ENCODE measurements at places on chromosomes 7 and 10.

DNA sequence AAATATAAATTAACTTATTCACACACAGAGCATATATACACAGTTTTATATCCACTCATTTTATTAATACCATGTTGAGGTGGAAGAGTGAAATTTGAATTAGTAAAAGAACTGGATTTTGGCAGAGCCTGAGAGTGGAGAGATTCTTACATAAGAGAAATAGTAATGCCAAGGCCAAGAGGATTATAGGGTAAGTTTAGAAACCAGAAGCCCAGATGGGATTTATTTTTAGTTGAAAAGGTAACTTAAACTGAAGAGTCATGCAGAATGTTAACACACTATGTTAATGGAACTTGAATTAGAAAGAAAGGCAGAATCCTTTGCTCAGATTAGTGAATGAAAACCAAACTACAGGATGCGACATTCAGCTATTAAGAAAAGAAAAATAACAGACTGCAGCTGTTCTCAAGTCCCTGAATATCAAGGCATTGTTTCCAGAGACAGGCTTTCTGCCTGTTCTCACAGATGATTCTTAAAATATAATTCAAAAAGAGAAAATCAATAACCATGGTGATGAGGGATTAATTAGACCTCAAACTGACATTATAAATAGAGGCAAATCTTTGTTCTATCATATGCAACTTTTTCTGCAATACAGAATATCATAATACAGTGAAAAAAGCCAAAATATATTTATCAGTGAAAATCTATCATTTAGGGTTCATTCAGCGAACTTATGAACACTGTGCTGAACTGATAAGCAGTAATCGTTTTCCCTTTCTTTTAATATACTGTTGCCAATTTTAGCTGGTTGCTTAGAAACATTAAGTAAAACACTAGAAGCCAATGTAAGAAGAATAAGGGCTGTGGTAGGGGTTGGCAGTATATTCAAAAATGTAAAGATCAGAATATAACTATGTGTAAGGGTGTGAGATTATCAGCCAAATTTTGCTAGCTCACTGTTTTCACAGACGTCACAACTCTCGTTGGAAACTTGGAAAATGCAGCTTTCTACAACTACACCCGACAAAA is 34.4 kb downstream of the HECTD2 start:
- H3K27me3 ChIP-seq, result no peaks in the 10 kb centered on the region
- no peak for DNase-seq
- no peaks in the 10 kb centered on the region for H3K4me1 ChIP-seq
- no peak overlapping the region for H3K4me3 ChIP-seq
- no peak overlapping the region for H3K27ac ChIP-seq
- H3K36me3 ChIP-seq, result no peaks in the 10 kb centered on the region

DNA sequence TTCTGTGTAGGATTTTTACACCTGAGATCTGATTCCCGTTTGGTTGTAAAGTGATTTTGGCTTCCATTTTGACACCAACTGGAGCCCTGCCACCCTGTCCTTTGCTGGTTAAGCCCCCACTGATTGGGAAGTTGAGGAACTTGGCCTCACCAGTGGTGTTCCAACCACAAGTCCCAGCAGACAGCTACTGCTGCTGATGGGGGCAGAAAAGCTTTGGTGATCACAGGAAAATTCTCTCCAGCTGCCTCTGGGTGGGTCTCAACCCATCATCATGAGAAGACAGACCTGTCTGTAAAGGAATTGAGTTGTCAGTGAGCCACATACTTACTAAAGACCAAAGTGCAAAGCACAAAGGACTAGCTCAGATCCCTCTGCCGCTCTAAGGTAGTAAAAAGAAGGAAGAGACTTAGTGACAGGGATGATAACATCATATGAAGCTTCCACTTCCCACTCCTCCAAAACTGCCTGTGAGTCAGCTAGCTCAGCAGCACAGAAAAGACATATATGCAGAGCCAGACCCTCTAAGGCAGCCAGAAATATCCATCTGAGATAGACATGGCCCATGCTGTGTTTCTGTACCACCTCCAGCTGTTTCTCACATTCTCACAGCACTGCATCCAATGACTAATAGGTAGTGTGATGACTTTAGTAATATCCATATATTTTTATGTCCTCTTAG is 22.4 kb upstream of the LRRC17 start:
- H3K4me3 ChIP-seq, result no peak overlapping the region
- no peak for DNase-seq
- H3K4me1 ChIP-seq, result no peaks in the 10 kb centered on the region
- no peaks in the 10 kb centered on the region for H3K36me3 ChIP-seq

DNA sequence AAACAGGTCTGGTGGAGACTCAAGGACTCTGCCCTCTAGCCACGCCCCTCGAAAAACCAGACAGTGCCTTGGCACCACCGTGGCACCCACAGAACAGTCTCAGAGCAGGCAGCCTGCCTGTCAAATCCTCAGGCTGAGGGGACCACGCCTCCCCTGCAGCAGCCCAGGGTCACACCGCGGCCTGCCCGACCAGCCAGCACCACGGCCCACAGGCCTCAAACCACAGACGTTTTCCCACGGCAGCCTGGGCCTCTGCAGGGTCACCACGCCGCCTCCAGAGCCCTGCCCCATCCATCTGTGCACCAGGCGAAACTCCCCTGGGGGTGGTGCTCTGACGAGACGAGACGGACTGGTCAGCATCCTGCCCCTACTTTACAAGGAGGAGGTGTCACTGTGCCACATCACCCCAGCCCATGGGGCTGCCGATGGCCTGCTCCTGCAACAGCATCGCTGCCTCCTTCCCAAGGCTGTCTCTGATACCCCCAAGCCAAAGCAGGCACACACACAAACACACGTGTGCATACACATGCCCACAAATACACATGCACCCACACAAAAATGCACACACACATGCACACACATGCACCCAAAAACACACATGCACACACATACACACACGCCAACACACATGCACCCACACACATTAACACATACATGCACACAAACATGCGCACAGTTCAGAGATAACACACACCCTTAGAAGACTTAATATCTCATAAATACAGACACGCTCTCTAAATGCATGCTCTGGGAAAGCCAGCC is 24.6 kb downstream of the PAPOLB start:
- no peak for DNase-seq
- H3K4me1 ChIP-seq, result no peaks in the 10 kb centered on the region
- no peaks in the 10 kb centered on the region for H3K27me3 ChIP-seq
- H3K27ac ChIP-seq, result no peak overlapping the region
- H3K36me3 ChIP-seq, result no peaks in the 10 kb centered on the region

- H3K27ac ChIP-seq, result no peak overlapping the region
- no peak overlapping the region for H3K4me3 ChIP-seq
- H3K4me1 ChIP-seq, result no peaks in the 10 kb centered on the region
- no peak for DNase-seq
Observed at GRCh38 chr7:24392774-24393173, 108.8 kb downstream of the NPY start.

DNA sequence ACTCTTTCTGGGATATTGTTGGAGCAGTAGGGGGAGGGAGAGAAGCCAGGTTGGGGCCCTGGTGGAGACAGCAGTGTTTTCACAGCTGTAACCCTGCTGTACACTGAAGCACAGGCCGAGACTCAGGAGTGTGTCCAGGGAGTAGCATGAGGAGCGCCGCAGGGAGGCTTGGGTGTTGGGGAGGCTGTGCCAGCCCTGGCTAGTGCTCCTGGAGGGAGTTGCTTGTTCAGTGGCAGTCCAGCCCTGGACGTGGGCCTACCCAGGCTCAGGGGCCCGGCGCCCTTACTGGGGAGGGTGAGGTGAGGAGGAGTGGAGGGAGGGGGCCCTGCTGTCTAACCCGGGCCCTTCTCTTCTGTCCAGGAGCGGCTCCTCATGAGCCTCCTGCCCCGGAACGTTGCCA is 35.9 kb downstream of the ADCY1 start:
- H3K36me3 ChIP-seq, result no peaks in the 10 kb centered on the region
- H3K4me3 ChIP-seq, result no peak overlapping the region
- H3K27me3 ChIP-seq, result no peaks in the 10 kb centered on the region

- H3K27ac ChIP-seq, result no peak overlapping the region
- H3K4me3 ChIP-seq, result no peak overlapping the region
- H3K36me3 ChIP-seq, result no peaks in the 10 kb centered on the region
- DNase-seq, result peak; percentile 27
- no peaks in the 10 kb centered on the region for H3K4me1 ChIP-seq
Observed at GRCh38 chr10:85060944-85061343, 732.6 kb downstream of the CCSER2 start.

DNA sequence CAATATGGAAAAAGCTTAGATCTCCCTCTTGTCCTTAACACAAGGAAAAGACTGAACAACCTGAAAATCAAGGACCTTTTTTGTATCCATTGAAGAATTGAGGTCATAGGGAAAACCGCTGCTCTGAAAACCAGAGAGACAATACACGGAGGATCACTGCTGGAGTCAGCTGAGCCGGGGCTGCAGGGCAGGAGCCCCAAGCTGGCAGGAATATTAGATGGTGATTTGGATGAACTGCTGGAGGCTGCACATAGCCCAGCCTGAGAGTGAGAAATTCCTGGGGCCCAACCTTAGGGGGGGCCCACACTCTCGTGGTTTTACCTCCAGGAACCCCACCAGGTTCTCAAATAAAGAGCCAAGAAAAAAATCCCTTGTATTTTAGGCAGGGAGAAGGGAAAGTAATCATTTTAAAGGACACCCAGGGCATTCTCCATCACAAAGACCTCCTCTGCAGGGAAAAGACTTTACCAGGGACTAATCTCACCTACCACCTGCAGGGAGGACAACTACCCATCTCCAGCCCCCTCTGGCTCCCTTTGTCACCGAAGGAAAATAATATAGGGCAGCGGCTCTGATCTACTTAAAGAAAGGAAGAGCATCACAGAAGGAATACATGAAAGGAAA is 55.4 kb upstream of the RNF32 start:
- H3K27ac ChIP-seq, result no peak overlapping the region
- H3K36me3 ChIP-seq, result no peaks in the 10 kb centered on the region
- H3K4me1 ChIP-seq, result no peaks in the 10 kb centered on the region
- no peak for DNase-seq
- H3K27me3 ChIP-seq, result no peaks in the 10 kb centered on the region

GRCh38 chr7:100153708-100154535 is 4.6 kb downstream of the TRAPPC14 start:
- H3K27me3 ChIP-seq, result no peaks in the 10 kb centered on the region
- no peak overlapping the region for H3K27ac ChIP-seq
- peaks cover 5% of the 10 kb centered on the region for H3K36me3 ChIP-seq

DNA sequence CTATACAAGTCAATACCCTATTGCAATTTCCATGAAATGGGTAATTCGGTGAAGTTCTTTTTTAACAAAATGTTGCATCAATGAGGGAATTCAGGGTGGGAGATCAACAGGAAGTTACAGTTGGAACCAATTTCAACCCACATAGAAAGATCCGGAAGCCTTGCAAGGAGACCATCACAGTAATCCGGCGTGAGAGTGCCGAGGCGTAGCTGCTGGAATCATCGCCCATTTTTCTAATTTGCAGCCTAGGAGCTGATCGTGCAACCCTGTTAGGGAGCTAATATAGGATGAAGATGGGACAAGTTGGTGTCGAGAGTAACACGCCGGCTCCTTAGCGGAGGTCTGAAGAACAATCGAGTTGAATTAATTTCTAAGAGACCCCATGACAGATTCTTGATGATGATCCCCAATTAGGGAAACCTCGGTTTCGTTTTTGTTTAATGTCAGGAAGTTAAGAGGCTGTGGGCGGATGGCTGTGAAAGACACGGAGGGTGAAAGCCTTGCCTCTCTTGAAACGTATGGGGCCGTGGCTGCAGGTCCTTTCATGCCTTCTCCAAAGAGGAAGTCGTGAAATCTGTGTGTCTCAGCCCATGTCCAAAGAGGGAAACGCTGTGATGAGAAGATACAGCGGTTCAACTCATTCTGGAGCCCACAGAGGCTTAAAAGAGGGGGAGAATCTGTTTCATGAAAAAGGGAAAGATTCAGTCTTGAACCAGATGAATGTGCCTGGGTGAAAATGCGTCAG is 51.2 kb upstream of the CARD11 start:
- H3K36me3 ChIP-seq, result no peaks in the 10 kb centered on the region
- DNase-seq, result no peak
- no peaks in the 10 kb centered on the region for H3K27me3 ChIP-seq
- H3K4me3 ChIP-seq, result no peak overlapping the region
- no peaks in the 10 kb centered on the region for H3K4me1 ChIP-seq
- H3K27ac ChIP-seq, result no peak overlapping the region

DNA sequence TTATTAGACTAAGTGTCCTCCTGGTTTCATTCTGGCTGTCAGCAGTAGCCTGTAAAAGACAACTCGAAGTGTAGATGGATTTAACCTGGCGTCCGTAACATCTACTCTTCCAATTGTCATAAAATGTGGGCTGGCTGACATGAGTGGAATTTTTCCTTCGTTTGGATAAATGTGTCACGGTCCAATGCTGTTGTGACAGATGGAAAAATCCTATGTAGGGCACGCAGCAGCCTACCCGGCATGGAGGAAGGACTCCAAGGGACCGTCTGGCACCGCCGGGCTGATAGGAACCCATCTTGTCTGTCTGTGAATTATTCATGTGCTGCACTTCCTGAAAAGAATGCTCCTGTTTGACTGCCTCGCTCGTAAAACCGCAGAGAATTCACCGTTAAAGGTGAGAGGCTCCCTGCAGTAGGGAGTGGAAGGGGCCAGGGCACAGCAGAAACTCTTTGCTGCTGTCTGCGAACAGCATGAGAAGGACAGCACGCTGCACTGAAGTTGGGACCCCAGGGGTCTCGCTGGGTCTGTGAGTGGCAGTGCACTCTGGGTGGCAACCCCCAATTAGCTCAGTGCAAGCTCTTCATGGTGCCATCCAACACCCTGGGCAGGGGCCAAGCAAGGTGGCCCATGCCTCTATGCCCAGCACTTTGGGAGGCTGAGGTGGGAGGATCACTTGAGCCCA is 1.6 kb upstream of the ORAI2 start:
- no peaks in the 10 kb centered on the region for H3K4me1 ChIP-seq
- no peaks in the 10 kb centered on the region for H3K27me3 ChIP-seq
- no peak overlapping the region for H3K4me3 ChIP-seq
- peak overlapping the region; percentile 36 for H3K27ac ChIP-seq
- no peak for DNase-seq

- H3K27ac ChIP-seq, result no peak overlapping the region
- peaks cover 10% of the 10 kb centered on the region for H3K4me1 ChIP-seq
- no peaks in the 10 kb centered on the region for H3K27me3 ChIP-seq
- no peak for DNase-seq
Observed at GRCh38 chr10:63504145-63504881, 16.9 kb upstream of the REEP3 start.

- H3K36me3 ChIP-seq, result no peaks in the 10 kb centered on the region
- no peak overlapping the region for H3K4me3 ChIP-seq
- DNase-seq, result no peak
- no peak overlapping the region for H3K27ac ChIP-seq
- H3K27me3 ChIP-seq, result no peaks in the 10 kb centered on the region
Observed at GRCh38 chr7:132065193-132065988, 509.0 kb upstream of the PODXL start.

- no peak overlapping the region for H3K4me3 ChIP-seq
- no peak overlapping the region for H3K27ac ChIP-seq
- H3K36me3 ChIP-seq, result peaks cover 4% of the 10 kb centered on the region
- H3K27me3 ChIP-seq, result no peaks in the 10 kb centered on the region
- no peak for DNase-seq
- no peaks in the 10 kb centered on the region for H3K4me1 ChIP-seq
Observed at GRCh38 chr7:66359656-66360211, 154.6 kb downstream of the TPST1 start.

GRCh38 chr7:73809467-73809951 is 21.3 kb upstream of the CLDN4 start:
- H3K4me3 ChIP-seq, result no peak overlapping the region
- no peak for DNase-seq
- H3K27ac ChIP-seq, result no peak overlapping the region
- H3K36me3 ChIP-seq, result no peaks in the 10 kb centered on the region
- no peaks in the 10 kb centered on the region for H3K4me1 ChIP-seq
- H3K27me3 ChIP-seq, result no peaks in the 10 kb centered on the region

Data from right lobe of liver (tissue), 6 donors.